ENCODE measurements at places on chromosomes 6 and 20.

DNA sequence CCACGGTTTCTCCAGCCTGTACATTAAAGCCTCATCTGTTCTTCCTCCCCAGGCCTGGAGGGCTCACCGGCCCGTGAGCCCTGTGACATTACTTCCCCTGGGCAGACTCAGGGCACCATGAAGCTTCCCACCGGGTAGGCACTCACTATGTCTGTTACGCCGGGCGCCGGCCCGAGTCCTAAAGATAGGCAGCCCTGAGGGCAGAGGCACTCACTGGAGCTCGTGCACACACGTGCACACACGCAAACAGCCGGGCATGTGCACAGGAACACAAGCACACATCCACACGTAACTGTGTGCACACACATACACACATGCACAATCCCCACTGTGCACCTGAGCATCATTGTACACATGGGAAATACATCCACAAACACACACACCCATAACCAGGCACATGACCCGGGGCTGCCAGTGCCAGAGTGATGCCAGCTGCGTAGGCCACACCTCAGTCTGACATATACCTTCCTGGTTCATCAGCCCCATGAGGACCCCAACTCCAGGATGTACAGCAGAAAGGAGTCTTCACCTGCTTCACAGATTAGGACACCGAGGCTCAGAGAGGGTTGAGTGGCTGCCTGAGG, 83.7 kb downstream of the YTHDF1 start:
- no peak for DNase-seq

DNA sequence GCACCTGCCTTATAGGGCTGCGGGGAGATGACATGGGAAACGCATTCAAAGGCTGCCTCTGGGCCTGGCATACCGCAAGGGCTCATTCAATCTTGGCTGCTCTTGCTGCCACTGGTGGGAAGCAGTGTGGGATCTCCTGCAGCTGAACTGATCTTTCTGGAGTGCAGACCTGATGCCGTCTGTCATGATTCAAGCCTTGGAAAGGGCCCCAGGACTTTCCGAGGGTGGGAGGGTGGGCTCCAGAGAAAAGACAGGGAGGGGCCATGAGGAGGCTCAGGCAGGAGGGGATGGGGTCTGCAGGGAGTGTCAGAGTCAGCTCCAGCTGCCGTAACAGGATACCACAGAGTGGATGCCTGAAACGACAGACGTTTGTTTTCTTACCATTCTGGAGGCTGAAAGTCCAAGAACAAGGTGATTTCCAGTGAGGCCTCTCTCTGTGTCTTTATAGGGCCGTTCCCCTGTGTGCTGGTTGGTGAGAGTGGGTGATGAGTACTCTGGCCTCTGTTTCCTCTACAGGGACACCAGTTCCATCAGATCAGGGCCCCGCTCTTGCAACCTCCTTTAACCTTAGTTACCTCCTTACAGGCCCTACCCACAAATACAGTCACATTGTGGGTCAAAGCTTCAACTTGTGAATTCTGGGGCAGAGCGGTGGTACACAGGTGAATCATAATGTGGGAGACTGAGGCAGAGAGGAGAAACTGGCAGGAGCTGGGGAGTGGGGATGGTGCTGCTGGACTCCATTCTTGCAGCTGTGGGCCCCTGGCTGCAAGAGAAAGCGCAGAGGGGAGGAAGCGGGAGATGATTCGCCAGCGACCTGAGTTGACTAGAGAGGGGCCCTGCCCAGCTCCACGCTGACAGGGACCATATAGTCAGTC, 148.4 kb downstream of the SYCP2 start:
- DNase-seq, result no peak

DNA sequence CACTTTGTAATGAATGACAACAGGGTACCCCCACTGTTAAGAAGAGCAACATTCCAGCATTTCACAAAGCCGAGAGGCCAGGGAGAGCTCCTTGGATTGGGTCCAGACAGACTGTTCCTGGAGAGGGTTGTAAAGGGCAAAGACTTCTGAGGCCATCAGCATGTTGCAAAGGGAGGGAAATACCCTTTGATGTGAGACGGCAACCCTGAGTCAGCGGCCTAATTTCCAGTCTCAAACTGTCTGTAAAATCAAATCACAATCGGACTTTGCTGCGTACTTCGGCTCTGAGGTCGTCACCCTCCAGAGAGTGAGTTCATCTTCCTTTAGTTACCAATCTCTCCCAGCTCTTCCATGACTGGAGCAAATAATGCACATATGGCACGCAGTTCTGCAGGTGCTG, 101.0 kb upstream of the DTNBP1 start:
- peak; percentile 73 for DNase-seq

- DNase-seq, result no peak
Observed at GRCh38 chr20:25054096-25054820, 3.7 kb downstream of the ACSS1 start.

DNA sequence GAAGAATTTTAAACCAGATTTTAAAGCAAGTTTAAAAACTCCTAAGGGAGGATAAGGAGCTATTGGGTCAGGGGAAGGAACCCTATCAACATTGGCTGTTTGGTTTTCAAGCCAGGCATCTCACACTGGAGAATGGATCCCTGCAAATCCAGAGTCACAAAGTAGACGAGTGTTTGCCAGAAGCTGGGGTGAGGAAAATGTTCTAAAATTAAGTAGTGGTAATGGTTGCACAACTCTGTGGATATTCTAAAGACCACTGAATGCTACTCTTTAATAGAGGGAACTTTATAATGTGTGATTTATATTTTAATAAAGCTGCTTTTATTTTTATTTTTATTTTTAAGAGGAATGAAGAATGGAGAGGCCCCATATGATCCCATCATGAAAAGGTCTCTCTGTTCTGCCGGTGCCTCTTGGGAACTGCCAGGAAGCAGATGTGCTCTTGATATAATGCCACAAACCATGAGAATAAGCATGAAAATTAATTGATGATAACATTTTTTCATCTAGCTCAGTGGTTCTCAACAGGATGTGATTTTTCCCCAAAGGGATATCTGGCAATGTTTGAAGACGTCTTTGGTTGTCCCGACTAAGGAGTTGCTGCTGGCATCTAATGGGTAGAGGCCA, 379.0 kb upstream of the CNR1 start:
- no peak for DNase-seq

DNA sequence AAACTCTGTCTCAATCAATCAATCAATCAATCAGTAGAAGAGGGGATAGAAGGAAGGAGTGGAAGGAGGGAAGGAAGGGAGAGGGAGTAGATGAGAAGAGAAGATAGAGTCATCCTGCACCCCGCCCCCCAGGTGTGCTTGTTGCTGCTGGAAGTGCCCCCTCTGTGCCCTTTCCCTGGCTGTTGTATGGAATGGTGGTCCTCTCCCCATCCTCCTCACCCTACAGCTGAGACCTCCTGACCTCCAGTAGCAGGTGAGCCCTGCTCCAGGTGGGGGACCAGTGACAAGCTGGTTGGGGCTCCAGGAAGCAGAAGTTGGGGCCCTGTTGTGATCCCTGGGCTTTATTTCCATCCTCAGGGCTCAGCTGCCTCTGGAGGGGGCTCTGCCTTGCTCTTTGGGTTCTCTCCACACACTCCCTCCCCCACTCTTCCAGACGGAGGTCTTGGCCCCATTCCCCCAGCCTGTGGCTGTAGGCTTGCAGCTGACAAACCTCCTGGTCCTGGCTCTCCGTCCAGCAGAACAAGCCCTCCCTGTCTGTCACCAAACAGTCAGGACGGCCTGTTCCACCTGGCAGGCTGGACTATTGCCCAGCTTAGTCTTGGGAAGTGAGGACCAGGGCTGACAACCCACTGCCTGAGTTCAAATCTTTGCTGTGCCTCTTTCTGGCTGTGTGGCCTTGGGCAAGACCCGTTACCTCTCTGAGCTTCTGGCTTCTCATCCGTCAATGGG, 26.0 kb upstream of the SCRT2 start:
- DNase-seq, result no peak

DNA sequence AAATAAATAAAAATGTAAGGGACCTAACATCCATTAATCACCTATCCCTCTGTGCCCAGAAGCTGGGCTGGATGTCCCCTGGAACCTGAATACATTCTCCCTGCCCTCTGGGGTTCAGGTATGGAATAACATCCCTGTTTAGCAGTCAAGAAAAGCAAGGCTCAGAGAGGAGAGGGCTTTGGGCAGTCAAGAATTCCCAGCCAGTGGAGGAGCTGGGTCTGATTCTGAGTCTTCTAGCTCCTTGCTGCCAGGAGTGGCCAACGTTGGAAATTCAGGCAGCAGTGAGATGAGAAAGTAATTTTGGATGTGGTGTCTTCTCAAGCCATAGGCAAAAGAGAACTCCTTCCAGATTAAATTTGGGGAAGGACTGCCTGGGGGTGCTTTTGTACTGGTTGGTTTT, 42.6 kb upstream of the ZNFX1 start:
- peak; percentile 46 for DNase-seq

DNA sequence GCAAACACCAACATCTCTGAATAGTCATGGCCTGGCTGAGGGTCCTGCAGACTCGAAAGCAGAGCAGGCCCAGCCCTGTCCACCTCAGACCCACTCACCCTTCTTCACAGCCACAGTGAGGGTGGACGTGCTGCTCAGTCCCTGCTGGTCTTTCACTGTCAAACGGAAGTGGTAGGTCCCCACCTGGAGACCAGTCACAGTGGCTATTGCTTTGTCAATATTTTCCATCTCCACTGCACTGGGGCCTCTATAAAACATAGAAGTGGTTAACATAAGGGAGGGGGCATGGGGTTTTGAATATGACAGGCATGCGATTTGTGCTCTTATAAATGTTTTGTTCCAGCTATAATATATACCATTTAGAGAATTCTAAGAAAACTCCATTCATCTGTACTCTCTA, 73.9 kb downstream of the ALDH5A1 start:
- DNase-seq, result no peak

All from fibroblast of mammary gland (primary cell).